ENCODE measurements at places on chromosomes 16 and 17.

DNA sequence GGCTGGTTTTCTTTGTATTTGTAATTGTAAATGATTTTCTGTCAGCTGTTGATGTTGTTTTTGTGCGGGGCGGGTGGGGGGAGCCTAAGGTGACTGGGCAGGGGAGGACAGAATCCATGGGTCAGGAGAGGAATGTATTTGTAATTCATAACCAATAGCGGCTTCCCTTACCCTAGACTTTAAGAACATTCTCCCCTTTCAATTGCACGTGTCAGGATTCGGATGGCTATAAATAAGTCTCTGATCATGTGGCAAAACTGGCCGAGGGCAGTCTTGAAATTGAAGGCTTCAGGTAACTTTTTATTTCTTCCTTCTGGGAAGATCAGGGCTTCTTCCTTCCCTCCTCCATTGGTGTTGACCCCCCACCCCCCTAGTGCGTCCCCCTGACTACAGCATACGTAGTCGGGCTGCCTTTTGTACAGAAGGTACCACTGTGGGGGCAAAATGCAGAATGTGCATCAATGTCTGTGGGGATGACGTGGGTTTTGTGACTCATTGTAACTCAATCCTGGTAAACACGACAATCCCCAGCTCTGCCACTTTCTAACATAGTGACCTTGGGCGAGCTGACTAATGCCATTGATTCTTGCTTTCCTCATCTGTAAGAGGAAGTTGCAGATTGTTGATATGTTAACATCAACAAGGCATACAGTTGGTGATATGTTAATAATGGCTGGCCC is 16.2 kb downstream of the MARCHF10 start:
- DNase-seq, result peak; percentile 81

- no peak for DNase-seq
Measured at GRCh38 chr17:81578038-81578441, 25.9 kb upstream of the FAAP100 start.

- DNase-seq, result no peak
Measured at GRCh38 chr16:79053577-79053976, 547.0 kb downstream of the MAF start.

DNA sequence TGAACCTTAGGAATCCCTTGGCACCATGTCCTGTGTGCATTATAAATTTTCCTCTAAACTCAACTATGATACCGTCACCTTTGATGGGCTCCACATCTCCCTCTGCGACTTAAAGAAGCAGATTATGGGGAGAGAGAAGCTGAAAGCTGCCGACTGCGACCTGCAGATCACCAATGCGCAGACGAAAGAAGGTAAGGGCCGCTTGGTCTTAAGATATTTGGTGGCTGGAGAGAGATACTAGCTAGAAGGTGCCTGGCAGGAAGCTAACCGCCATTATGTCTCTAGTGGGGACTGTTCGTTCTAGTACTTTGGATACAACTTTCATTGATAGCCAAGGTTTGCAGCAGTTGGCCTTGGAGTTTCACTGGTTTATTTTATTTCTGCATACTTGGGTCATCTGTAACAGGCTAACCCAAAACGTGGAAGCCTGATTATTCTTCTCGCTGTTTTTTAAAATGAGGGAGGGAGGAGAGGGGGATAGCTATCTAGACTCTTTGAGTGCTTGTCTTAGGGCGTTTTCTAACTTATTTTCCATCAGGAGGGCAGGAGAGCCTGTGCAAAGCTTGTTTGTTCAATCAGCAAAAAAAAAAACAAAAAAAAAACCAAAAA is 1.3 kb downstream of the RBBP6 start:
- DNase-seq, result no peak

DNA sequence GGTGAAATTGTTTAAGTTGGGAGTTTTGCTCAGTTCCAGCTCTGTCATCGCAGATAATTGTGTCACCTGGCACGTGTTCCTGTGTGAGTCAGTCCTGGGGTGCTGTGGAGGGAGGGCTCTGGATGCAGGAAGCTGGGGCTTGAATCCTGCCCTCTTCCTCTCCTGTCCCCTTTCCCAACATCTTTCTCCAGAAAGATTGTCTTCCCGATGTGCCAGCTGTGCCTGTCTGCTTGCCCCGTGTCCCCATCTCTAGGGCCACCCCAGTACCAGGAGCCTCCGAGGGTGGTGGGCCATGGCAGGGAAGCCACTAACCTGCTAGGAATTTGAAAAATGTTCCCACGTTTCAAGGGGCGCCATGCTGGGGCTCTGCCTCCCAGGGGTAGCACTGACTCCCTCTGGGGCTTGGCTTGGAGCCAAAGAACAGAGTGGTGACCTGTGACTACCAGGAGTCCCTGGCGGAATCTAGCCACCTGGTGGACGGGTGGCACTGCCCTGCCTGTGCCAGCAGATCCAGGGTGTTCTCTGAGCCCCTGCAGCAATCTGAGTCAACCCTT is 198.1 kb downstream of the ENGASE start:
- DNase-seq, result no peak

GRCh38 chr16:10098991-10099390 is 83.2 kb downstream of the GRIN2A start:
- DNase-seq, result no peak

DNA sequence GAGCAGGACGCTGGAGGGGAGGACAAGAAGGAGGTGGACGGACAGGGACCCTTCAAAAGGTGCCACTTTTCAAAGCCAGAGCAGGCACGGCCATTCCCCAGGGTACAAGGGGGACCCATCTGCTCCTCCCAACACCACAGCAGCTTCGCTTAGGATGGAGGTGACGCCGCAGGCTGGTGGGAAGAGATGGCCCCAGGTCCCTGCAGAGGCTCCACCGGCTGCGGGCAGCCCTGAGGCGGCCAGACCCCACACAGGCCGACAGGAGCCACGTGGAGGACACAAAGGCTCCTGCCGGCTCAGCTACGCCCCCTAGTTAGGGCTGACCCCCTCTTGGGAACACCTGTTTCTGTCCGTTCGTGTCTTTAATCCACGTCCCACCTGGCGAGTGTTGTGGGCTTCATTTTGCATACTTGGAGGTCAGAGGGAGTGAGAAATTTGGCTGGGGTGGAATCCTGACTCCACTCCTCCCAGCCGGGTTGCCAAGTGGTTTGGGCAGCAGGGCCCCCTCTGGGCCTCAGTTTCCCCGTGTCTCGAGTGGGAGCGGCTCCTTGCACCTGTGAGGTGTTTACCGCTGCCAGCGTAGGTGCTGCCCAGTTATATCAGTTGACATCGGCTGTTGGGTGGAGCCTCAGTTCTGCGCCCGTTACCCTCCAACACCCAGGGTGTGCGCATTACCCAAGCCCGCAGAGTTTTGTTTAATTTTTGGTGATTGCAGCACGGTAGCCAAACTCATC is 5.8 kb upstream of the FN3KRP start:
- DNase-seq, result no peak

GRCh38 chr17:67931227-67931626 is 65.0 kb downstream of the C17orf58 start:
- no peak for DNase-seq

DNA sequence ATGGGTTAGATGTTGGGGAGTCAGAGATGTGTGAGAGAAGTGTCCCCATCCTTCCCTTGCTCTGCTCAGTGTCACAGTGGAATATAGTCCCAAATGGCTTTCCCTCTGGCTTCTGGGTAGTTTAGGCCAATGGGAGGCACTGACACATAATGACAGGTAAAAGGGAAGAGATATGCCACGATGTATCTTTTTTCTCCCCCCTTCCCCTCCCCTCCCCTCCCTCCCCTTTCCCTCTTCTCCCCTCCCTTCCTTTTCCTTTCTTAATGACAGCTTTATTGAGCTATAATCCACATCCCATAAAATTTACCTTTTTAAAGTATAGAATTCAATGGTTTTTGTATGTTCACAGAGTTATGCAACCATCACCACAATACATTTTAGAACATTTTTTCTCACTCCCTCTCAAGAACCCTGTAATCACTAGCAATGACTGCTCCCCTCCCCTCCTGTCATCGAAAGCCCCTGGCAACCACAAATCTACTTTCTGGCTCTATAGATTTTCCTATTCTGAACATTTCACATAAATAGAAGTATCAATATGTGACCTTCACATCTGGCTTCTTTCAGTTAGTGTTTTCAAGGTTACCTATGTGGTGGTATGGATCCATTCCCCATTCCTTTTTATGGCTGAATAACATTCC is 617 bp upstream of the CCR7 start:
- no peak for DNase-seq

DNA sequence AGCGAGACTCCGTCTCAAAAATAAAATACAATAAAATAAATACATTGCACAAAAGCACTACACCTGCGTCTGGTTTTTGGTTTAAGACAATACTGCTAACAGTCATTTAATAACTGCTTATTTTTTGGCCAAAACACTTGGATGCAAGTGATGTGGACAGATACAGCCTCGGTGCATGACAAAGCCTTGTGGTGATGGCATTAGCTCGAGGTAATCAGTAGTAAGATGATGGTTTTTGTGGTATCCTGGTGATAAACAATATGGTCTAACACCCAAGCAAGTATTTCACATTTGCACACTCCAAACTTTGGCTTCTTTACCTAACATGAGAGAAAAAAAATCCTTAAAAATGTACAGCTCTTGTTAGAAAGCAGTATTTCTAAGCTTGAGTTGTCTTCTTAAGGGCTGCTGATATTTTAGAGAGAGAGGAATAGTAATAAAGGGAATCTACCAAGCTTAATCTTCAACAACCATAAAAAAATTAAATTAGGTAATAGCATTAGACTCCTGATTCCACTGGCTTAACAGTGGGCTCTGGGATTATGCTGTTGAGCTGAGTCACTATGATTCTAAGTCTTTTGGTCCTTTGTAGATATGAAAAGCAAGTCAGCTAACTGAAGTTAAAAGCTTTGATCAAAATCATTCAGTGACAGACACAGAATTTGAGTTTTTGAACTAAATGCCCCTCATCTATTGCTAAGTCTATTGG is 111.1 kb downstream of the VPS53 start:
- DNase-seq, result no peak

DNA sequence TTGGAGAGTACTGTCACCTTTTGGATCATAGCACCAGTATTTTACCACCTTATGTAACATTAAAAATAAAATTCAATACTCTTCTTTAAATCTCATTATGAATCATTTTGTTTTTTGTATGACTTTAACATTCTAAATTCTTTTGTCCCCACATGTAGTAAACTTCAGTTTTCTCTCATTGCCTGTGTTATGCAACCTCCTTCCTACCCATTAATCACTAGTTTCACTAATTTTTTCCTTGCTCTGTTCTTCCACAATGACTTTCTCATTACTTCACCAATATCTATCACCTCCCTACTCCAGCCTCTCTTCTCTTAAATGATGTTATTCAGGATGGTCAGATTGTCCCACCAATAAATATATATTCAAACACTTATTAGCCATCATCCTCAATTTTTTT is 68.7 kb downstream of the TTC19 start:
- DNase-seq, result no peak

DNA sequence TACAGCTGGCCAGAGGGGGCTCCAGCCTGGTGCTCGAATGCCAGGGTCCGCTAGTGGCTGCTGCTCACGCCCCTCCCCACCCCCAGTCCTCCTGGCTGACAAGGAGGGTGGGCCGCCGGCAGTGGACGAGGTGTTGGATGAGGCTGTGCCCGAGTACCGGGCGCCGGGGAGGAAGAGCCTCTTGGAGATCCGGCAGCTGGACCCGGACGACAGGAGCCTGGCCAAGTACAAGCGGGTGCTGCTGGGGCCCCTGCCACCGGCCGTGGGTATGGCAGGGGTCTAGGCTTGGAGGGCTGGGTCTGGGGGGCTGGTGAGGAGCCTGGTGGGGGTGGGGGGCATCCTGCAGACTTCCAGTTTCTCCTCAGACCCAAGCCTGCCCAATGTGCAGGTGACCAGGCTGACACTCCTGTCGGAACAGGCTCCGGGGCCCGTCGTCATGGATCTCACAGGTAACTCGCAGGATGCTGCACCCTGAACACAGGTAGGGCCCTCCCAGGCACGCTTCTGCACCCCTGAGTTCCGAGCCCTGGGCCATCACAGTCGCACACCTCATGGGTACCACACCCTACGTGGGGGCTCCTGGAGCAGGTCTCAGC is 1.2 kb upstream of the PDIA2 start:
- DNase-seq, result no peak

- no peak for DNase-seq
Measured at GRCh38 chr17:4892499-4893221, 6.7 kb upstream of the C17orf107 start.

- DNase-seq, result no peak
Measured at GRCh38 chr17:27959382-27959709, 66.2 kb upstream of the LYRM9 start.

GRCh38 chr16:3131755-3132377 is 3.0 kb upstream of the ZNF213 start:
- no peak for DNase-seq

GRCh38 chr17:17445296-17445924 is 31.4 kb upstream of the MED9 start:
- no peak for DNase-seq

GRCh38 chr17:37848690-37849616 is 75.3 kb upstream of the TBC1D3K start:
- DNase-seq, result no peak

GRCh38 chr17:62738281-62738680 is 69.8 kb downstream of the MARCHF10 start:
- DNase-seq, result no peak

- DNase-seq, result no peak
Measured at GRCh38 chr17:27323538-27324215, 29.8 kb downstream of the WSB1 start.

GRCh38 chr16:78258375-78259065 is 159.1 kb downstream of the WWOX start:
- DNase-seq, result no peak

- peak; percentile 42 for DNase-seq
Measured at GRCh38 chr16:82700541-82701235, 73.9 kb downstream of the CDH13 start.

DNA sequence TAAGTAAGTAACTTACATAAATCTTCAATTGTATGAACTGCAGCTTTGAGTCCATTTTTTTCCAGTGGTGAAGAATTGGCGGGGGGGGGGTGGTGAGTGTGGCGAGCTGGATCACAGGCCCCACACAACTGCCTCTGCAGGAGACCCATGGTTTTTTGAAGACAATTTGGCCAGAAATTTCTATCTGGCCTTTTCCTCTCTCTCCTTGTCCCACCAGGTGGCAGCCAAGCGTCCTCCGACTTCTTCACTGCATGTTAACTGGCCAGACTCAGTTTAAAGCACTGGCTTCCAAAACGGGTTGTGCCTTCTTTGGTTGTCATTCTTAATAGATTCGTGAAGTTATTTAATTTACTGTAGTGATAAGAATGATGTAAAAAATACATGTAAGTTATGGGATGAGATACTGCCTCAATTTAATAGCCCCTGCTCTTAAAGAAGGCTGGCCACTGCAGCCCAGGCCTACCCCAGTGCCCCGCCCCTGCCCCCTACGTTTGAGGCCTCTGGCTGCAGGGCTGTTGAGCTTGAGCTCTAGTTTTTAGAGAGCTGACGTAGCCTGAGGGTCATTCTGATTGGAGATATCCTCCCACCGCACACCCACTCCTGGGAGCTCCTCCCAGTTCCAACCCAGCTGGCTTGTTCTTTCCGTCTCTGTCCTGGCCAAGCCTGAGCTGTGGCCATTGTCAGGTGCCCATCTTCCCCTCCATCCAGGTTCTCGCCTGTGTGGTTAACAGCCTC is 36.4 kb downstream of the AKAP1 start:
- no peak for DNase-seq

- DNase-seq, result no peak
Measured at GRCh38 chr16:69663846-69664245, 62.5 kb downstream of the NQO1 start.

Data from glomerular endothelial cell (primary cell).